Stimulated activated CD8-positive, alpha-beta memory T cell treated with anti-CD3 and anti-CD28 coated beads, Interleukin-12 subunit alpha, Interleukin-12 subunit beta, amount 100 ng/mL, for 1 hour (primary cell): ENCODE measurements at places on chromosomes 16 and 17.

GRCh38 chr17:16288860-16289571 lies 64.3 kb downstream of the CENPV start:
- DNase-seq = no peak

- DNase-seq = no peak
Measured at GRCh38 chr17:2380226-2380922, 20.5 kb downstream of the MNT start.

DNA sequence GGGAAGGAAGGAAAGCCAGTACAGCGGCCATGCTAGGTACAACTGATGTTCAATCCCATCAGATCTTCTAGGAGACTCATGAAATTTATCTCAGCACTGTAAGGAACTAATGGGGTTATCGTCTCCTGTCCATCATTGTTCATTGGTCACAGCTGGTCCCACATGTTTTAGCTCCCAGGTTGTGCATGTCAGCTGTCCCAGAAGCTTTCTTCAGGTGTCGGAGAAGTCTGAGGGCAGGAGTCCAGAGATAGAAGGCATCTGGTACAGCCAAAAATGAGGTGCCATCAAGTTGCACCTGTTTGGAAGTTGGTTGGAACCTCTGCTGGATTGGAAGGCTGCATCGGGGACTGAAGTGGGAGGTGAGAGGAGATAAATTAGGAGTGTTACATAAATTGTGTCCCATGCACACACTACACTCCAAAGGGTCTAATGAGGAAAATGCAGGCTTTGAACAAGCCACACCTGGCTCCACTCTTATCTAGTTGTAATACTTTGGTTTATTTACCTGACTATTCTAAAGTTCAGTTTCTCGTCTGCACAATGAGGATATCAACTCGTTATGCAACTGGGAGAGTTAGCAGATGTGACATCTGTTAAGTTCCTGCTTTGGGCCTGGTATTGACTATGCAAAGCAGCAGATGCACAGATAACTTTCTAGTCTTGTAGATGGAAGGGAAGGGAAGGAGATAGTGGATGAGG lies 62.9 kb downstream of the MAP2K6 start:
- no peak for DNase-seq

GRCh38 chr16:263182-263774 lies 12.5 kb downstream of the RGS11 start:
- no peak for DNase-seq

GRCh38 chr16:80997139-80997798 lies 9.4 kb downstream of the CMC2 start:
- DNase-seq = no peak

DNA sequence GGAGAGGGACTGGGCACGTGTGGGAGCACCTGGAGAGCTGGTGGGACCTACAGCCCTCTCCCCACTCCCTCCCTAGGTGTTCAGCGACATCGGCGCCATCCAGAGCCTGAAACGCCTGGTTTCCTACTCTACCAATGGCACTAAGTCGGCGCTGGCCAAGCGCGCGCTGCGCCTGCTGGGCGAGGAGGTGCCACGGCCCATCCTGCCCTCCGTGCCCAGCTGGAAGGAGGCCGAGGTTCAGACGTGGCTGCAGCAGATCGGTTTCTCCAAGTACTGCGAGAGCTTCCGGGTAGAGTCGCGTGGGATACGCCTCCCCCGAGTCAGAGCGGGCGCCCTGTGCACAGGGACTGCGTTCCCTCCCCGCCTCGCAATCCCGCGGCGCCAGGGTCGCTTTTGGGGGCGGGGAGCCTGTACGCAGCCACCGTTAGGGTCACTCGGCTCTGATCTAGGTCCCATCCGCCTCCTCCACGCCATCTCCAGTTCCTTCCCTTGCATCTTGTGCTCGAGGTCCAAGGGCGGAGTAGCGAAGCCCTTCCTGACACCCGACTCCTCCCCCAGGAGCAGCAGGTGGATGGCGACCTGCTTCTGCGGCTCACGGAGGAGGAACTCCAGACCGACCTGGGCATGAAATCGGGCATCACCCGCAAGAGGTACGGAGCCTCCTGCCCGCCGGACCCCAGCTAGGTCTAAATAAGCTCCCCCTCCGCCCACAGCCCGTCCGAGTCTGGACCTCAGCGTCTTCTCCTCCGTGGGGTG lies 13.0 kb downstream of the SARM1 start:
- peak; percentile 45 for DNase-seq

GRCh38 chr17:40310882-40311391 lies 2.0 kb downstream of the RARA start:
- DNase-seq = no peak

DNA sequence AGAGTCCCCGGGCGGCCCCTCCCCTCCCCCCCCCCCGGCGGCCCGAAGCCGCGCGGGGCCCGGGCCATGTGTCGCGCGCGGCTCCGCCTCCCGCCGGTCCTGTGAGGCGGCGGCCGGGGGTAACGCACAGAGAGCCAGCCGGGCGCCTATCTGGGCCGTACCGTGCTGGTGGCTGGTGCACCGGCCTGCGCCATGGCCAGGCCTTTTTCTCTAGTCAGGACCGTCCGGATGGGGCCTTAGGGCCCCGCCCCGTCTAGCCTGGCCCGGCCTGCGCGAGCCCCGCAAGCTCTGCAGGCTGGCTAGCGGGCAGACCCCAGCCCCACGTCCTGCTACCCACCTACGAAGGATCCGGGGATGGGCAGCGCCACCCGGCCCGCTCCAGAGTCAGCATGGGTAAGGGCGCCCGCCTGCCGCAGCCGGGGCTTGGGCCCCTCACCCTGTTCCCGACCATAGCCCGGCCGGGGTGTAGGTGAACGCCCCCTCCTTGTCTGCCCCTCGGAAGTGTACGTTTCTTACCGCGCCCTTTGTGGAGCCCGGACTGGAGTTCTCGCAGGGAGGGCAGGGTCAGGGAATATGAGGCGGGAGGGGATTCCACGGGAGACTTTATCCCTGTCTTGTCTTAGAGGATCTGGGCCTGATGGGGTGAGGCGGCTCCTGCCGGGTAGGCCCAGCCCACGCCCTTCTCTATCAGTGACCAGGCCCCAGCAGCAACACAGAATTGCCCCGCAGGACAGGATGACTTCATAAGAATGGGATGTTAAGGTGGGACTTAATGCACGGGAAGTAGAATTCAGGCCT lies at the start of gene CENPT:
Gene CENPT (minus strand): TSS at position 630 of the 798 bp plus-strand sequence. CDS start 13,834 bp downstream, outside the sequence.
- peak; percentile 40 for DNase-seq

- DNase-seq = no peak
Measured at GRCh38 chr17:33140413-33141099, 148.9 kb downstream of the SPACA3 start.

DNA sequence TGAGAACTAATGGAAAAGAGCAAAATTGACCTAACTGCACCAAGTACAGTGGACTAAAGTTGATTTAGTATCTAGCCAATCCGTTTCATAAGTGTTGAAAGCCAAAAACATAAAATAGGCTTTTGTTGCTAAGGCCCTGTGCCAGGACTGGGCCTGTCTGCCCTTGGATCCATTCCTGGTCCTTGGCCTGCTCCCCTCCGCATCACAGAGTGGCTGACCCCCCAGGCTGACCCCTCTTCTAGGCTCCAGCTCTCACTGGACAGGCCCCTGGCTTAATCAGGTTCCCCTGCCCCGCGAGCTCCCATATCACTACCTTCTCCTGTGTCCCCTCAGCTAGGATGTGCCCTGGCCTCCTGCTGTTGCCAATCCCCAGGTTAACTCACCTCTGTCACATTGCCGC lies 313.6 kb upstream of the MYOCD start:
- DNase-seq = no peak

DNA sequence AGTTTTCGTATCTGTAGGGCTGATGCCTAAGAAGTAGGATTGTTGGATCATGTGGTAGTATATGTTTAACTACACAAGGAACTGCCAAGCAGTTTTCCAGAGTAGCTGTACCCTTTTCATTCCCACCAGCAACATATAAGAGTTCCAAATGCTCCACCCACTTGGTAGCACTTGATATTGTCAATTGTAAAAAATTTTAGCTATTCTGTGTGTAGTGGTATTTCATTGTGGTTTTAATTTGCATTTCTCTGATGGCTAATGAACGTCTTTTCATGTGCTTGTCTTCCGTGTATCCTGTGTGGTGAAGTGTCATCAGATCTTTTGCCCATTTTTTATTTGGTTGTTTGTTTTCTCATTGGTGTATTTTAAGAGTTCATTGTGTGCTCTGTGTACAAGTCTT lies 69.7 kb downstream of the TANC2 start:
- DNase-seq = no peak

GRCh38 chr17:40542558-40543411 lies 22.5 kb downstream of the CCR7 start:
- no peak for DNase-seq

- DNase-seq = no peak
Measured at GRCh38 chr16:21628772-21629171, 23.6 kb downstream of the IGSF6 start.

- DNase-seq = peak; percentile 45
Measured at GRCh38 chr17:57783338-57783742, 38.2 kb upstream of the CCDC182 start.

- DNase-seq = no peak
Measured at GRCh38 chr16:3194792-3195191, 6.8 kb downstream of the OR1F1 start.

GRCh38 chr17:60256174-60256573 lies 106.4 kb downstream of the CA4 start:
- DNase-seq = no peak

DNA sequence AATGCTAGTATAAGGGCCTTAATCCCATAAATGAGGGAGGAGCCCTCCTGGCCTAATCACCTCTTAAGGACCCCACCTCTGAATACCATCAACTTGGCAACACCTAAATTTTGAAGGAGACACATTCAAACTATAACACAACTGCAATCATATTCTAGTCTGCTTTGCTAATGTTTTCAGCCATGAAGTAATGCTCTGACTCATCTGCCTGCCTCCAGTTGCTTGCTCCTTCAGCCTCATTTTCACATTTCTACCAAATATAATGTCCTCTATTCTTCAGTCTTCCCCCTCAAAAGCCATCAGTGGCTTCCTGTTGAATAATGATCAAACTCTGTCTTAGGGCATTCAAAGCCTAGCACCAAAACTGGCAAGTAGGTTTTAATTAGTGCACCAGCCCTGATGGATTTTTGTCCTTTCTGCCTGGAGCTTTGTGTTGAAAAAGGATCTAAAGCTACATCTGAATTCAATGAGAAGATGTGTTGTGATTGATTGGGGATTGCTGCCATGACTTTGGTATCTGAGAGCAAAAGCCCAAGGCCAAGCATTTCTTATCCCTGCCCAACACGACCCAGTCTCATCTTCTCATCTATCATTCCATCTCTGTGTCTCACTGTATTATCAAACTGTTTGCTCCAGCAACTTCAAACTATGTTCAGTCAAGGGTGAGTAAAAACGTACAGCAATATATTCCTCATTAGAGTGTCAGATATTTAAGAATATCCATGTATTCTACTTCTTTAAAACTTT lies 140.8 kb upstream of the ELAC2 start:
- DNase-seq = no peak

DNA sequence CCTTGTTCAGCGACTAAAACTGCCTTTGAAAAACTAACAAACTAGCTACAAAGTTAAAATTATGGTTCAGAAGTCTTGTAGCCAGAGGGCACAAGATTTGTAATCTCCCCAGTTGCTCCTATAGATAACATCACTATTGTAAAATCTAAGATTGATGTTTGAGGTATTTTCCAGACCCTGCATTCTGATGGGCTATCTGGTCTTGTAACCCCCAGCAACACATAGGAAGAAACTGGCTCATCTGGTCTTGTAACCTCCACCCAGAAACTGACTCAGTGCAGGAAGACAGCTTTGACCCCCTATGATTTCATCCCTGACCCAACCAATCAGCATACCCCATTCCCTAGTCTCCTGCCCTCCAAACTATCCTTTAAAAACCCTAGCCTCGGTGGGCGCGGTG lies 12.3 kb upstream of the CHCT1 start:
- no peak for DNase-seq

DNA sequence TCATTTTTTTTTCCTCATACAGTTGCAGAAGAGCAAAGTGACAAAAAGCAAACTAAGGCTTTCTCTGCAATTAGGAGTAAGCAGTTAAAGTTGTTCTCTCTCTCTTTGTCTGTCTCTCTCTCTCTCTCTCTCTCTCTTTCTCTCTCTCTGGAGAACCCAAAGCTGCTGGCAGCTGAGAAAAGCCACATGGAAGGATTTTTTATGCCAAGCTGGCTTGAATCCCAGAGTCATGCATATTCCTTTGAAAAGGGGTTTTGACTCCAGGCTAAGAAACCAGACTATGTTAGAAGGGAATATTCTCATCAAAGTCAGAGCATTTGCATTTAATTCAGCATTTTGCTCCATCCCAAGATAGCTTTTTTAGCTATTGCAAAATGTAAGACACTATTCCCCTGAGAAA lies 1114.2 kb upstream of the GOT2 start:
- DNase-seq = no peak

GRCh38 chr17:49213399-49213798 lies 2.9 kb downstream of the ABI3 start:
- no peak for DNase-seq

DNA sequence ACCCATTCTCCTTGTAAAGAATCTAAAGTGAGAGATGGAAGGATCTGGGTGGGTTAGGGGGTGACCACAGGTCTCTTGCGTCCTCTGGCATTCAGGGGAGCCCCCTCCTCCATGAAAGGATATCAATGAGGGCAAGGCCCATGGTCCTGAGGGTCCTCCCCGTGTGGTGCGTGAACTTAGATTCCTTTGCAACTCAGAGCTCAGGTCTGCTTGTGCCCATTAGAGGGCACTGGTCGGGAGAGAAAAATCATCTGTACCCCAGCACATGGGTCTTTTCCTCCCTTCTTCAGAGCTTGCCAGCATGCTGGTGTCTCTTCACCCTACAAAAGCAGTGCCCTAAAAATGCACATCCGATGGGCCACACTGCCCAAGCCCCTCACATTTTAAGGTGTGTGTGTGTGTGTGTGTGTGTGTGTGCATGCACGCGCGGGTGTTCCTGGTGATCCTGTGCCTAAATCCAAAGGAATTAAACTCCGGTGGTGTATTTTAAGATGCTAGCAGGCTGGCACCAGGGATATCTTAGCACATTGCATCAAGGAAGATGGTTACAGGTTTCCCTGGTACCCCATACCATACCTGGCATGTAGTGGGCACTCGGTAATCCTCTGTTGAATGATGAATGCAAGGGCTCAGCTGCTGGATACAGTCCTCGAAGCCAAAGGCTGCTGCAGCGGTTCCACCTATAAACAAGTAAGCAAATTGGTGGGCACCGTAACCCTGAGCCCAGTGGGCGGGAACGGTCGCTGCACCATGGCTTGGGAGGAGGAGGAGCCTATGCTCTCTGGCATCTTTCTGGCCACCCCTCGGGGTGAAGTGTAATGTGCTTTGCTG lies 4.7 kb downstream of the C1QTNF1 start:
- DNase-seq = no peak
